ENCODE measurements at places on chromosomes 1 and 21. TPM values are rescaled to one million over a fixed set of nuclear protein-coding genes. Genes with fewer than 3 reads are reported as not detected.

LHX8 gene
- total RNA-seq = not detected

PARS2 gene
- total RNA-seq = 6.6 TPM

COL6A2 gene
- total RNA-seq = 10.1 TPM

TSPEAR gene
- total RNA-seq = 0.08 TPM

FMO5 gene
- total RNA-seq = 0.97 TPM

GRCh38 chr1:15633756-15634420 lies 16.6 kb downstream of the DDI2 start:
- ATAC-seq = no peak

GRCh38 chr1:91730801-91731732 lies 154.9 kb downstream of the TGFBR3 start:
- peak; percentile 68 for ATAC-seq

DNA sequence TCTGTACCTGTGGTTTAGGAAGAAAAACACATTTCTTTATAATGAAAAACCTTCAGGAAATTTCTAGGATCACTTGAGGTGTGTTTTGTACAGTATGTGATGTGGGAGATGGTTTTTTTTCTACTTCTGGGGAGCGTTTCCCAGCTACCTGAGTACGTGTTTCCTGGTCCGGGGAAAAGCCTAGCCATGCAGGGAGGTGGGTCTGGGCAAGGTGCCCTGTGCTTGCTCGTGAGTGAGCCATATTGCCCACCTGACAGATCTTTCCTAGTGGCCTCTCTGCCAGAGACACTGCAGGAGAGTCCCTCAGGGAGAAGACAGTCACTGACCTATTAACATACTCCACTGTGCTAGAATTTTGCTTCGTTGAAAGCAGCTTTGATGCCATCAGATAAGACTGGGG lies 41.3 kb downstream of the TRPM2 start:
- no peak for ATAC-seq

DNA sequence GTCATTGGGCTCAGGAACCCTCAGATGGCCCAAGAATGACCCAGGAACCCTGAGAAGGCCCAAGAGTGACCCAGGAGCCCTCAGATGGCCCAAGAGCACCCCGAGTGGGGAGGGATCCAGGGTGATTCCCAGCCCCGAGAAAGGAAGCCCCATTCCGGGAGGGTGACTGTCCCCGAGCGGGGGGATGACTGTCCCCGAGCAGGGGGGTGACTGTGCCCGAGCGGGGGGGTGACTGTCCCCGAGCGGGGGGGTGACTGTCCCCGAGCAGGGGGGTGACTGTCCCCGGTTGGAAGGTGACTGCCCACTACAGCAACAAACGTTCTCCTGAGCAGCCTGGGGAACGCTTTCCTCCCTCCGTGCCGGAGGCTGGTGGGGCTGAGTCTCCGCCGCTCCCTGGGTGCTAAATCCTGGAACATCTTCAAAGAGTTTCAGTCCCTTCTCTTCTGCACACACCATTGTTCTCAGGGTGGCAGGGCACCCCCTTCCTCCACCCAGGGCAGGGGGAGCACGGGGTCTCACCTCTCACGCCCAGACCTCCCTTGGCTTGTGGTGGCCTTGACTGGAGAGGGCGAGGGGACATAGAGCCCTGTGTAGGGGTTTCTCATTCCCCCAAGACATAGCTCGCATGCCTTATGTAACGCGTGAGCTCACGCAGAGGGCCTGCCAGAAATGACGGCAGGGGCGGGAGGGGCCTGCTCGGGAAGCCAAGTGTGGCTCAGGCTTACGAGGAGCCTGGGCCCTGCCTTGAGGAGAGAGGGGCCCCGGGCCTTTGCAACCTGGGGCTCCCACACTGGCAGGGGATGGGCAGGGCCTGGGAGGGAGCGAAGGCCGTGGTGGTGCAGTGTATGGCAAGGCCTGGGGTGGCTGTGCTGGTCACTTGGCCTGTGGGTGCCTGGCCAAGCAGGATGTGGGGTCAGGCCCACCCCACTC lies 14.3 kb upstream of the SKI start:
- no peak for ATAC-seq

DNA sequence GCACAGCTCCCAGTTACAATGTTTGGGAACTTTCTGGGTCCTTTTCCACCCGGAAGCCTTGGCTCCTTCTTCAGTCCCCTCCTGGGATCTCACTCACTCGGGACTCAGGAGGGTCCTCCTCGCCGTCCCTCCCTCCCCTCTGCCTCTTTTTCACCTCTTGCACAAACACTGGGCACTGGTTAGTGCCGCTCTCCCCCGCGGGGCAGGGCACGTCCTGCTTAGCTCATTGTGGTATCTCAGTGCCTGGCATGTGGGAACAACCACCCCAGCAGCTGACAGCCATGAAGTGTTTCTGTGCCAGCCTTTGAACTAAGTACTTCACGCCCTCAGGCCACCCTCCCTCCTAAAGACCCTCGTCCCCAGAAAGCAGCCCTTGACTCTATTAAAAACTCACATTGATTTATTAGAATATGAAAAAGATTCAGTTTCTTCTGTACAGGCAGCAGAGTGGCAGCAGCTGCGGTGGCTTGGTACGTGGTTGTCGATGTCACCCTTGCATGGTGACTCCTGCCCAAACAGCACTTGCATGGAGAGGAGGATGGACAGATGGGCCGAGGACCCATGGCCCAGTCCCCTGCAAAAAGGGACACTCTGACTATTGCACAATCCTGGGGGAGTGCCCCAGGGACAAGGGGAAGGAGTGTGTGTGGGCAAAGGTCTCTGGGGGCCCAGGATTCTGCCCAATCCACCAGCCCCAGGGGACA lies 56.3 kb downstream of the SLC9A1 start:
- no peak for ATAC-seq

DNA sequence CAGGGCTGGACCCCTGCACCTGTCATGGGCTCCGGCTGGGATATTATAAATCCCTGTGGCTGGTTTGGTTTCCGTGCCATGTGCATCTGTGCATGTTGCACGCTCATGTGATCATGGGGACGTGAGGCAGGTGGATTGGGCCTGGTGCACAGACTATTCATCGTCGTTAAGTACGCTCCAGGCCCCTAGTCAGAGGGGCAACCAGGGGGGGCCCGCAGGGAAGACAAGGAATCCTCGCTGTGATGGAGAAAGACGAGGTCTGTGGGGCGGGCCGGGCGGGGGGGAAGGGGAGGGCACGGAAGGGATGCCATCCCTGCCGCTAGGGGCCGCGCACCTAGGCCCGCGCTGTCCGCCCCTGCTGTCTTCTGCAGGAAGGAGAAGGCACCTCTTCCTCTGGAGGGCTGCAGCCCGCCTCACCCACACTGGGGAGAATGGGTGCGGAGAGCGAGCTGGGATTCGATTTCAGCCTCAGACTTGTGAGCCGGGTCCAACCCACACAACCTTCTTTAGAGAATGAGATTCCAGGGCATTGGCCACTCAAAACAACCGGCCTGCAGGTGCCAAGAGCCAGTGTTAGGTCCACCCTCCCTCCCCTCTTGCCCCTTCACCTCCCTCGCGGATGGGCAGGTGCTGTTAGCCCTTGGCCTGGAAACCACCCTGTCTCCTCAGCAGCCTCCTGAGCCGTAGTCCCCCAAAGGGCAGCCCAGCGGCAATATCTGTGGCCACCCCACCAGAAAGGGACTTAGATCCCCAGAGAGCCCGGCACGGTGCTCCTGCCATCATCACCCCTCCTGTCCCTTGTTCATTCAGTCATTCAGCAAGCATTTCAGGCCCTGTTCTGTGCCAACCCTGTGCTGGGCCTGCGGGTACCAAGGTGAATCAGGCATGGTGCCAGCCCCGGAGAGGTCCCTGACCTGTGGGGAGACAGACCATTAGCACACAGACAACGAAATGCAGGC lies 950 bp upstream of the LRP8 start:
- no peak for ATAC-seq

DNA sequence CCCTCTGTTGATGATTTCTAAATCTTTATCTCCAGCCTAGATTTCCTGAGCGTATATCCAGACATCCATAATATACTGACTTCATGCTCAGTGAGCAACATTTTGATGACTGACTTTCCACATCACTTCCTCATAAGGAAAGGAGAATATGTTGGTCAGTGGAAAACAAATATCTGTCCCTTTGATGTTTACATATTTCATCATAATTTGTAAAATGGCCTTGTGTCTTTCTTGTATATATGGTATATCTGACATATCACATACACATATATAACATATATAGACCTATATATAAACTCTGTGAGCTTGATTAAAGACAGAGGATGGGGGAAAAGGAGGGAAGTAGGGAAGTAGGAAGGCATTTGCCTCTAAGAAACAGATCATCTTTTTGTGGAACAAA lies 18.6 kb downstream of the ZBTB8A start:
- ATAC-seq = no peak

DNA sequence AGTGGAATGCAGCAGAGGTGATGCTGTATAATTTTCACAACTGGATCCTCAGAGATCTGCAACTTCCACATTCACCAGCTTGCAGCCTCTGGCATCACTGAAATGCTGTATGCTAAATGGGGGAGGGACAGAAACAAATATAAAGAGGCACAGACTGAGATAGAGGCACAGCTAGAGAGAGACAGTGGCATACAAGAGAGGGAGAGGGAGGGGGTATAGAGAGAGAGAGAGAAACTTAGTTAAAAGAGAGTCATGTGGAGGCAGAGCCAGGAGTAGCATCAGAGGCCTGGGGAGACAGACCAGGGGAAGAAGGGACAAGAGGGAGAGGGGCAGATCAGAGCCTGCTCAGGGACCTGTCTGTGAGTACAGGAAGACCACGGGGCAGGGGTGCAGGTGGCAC lies 84.5 kb upstream of the GRIK3 start:
- ATAC-seq = no peak

Data from activated T-helper 17 cell treated with anti-CD3 and anti-CD28 coated beads, Interleukin-2, amount 50 U/mL, for 72 hours (primary cell).